ENCODE measurements at places on chromosomes 16 and 17.

- no peak for DNase-seq
Measured at GRCh38 chr17:68383443-68384321, 73.6 kb downstream of the WIPI1 start.

- DNase-seq = no peak
Measured at GRCh38 chr17:59488805-59489204, 76.6 kb upstream of the DHX40 start.

- no peak for DNase-seq
Measured at GRCh38 chr16:66701026-66701425, 4.5 kb upstream of the CMTM4 start.

GRCh38 chr17:2122641-2123302, 67.9 kb downstream of the HIC1 start:
- DNase-seq = no peak

GRCh38 chr17:73288534-73289302, 23.1 kb downstream of the CDC42EP4 start:
- DNase-seq = no peak

DNA sequence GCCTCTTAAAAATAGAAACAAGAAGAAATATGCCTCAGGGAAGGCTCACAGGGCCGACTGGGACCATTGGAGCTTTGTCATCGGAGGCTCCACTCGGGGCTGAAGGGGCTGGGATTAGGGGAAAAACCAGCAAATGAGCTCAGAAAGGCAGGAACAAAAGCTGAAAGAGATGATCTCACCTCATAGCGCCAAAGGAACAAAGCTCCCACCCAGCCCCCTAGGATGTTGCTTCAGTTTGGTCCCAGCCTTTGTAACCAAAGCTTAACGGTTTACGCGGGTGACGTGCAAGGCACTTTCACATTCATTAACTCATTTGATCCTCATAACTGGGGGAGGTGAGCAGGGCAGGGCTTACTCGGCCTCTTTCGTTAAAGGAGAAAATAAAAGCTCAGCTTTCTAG, 168.5 kb upstream of the DYNLRB2 start:
- no peak for DNase-seq

GRCh38 chr16:2857451-2858244, at the start of gene PRSS22:
Gene PRSS22 (minus strand): TSS chr16:2858170. CDS start chr16:2858104, 66 bp downstream.
- no peak for DNase-seq

DNA sequence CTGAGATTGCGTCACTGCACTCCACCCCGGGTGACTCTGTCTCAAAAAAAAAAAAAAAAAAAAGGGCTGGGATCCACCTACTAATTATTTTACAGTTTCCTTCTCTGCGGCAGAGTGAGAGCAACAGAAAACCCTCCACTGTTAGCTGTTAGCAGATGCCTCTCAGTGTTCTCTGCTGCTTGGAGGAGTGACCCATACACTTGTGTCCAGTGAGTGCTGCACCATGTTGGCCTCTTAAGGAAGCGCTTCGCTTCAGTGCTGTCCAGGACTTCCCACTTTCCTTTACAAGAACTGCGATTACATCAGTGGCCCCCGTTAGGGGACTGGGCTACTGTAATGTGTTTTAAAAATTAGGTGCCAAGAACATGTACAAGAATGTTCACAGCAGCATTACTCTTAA, 18.4 kb upstream of the CLEC18B start:
- no peak for DNase-seq

All from stimulated activated CD4-positive, alpha-beta T cell treated with anti-CD3 and anti-CD28 coated beads, Interleukin-1b, Interleukin-23, amount 100 ng/mL, for 4 hours (primary cell).